ENCODE measurements at places on chromosomes 1 and 21.

DNA sequence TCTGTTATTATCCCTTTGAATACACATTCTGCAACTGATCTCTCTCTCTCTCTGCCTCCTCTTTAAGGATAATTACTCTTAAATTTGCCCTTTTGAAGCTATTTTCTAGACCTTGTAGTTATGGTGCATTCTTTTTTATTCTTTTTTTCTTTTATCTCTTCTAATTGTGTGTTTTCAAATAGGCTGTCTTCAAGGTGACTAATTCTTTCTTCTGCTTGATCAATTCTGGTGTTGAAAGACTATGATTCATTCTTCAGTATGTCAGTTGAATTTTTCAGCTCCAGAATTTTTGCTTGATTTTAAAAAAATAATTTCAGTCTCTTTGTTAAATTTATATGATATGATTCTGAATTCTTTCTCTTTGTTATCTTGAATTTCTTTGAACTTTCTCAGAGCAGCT, 95.6 kb upstream of the GPR52 start:
- DNase-seq = no peak

DNA sequence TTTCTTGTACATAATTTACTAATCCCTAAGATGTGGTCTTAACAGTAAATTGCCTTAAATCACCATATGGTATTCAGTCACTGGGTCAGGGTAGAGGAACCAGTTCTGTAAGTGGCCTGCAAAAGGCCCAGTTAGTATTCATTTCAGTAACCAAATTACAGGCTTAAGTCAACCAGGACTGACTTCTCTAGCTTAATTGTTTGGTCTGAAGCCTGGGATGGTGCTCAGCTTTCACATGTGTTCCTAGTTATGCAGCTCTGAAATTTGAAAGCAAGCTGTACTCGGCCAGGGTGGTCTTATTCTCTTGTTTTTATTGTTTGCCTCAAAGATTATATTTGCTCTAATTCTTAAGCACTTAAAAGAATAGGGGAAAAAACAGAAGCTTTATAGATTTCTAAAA, 144.6 kb downstream of the MAGI3 start:
- DNase-seq = no peak

- DNase-seq = no peak
Measured at GRCh38 chr1:85447006-85447943, 17.7 kb downstream of the DDAH1 start.

DNA sequence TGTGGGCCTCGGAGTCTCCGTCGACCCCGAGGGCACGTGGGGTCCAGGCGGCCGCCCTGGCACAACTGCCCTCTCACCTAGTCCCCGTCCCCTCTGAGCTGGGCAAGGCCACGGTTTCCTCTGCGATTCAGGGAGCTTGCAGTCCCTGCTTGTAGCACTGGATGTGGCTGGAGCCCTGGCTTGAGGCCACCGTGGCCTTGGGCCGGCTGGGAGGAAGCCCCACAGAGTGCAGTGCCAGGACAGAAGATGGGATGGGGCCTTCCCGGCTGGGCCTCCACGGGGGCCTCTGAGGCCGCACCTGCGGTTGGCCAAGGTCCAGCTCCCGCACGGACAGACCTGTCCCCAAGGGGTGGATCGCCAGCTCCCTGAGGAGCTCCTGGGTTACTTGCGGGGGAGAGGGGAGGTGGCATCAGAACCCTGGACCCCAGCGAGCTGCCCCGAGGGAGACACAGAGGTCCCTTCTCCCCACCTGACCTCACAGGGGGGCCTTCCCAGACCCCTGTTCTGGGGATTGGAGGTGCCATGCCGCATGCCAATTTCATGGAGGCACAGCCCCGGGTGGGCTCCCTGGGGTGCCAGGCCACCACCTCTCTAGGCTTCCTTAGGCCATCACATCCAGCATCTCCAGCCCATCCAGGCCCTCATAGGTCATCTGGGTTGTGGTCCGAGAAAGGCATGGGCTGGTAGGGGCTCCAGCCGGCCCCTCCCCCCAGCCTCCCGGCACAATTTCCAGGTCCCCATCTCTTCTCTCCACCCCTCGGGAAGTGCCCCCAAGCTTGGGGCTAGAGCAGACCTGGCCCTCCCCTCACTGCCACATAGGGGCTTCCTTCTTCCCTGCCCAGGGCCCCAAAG, 80.8 kb downstream of the MORN1 start:
- no peak for DNase-seq

GRCh38 chr1:156097499-156098178, 15.4 kb upstream of the MEX3A start:
- DNase-seq = peak; percentile 43

GRCh38 chr21:40120940-40121575, 253.8 kb downstream of the PCP4 start:
- DNase-seq = no peak

- DNase-seq = no peak
Measured at GRCh38 chr1:96634883-96635282, 86.7 kb upstream of the PTBP2 start.

- DNase-seq = no peak
Measured at GRCh38 chr1:174663358-174663757, 215.6 kb downstream of the GPR52 start.

DNA sequence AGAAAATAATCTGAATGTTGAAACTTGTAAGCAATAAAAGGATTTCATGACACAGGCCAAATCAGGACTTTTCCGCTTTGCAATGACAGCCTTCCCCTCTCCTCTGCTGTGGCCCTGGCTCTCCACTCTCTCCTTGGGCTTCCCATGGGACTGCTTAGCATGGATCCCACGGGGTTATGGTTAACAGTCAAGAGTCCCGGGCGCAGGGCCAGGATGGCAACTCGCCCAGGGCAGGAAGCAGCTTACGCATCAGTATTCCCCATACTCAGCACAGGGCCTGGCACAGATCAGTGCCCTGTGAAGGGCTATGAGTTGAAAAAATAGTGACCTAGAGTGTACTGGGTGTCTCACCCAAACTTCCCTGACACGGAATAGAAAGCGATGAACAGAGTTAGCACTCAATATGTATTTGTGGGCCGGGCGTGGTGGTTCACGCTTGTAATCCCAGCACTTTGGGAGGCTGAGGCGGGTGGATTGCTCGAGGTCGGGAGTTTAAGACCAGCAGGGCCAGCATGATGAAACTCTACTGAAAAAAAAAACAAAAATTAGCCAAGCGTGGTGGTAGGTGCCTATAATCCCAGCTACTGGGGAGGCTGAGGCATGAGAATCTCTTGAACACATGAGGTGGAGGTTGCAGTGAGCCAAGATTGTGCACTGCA, 29.1 kb upstream of the GRHL3 start:
- DNase-seq = no peak

DNA sequence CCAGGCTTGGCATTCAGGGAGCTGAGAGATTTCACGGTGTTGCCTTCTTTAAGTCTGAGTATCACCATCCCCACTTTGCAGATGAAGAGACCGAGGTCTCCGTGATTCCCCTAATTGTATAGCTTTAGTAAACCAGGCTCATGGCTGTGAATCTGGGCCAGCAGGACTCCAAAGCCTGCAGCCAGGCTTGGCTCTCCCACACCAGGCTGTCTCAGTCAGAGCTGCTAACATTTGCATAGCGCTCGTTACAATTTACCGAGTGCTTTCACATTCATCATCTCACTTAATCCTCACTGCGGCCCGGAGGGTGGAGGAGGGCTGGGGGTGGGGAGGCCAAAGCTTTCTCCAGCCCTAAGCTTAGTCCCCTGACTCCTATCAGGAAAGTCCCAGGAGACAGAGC, 11.7 kb downstream of the C1orf94 start:
- DNase-seq = no peak

DNA sequence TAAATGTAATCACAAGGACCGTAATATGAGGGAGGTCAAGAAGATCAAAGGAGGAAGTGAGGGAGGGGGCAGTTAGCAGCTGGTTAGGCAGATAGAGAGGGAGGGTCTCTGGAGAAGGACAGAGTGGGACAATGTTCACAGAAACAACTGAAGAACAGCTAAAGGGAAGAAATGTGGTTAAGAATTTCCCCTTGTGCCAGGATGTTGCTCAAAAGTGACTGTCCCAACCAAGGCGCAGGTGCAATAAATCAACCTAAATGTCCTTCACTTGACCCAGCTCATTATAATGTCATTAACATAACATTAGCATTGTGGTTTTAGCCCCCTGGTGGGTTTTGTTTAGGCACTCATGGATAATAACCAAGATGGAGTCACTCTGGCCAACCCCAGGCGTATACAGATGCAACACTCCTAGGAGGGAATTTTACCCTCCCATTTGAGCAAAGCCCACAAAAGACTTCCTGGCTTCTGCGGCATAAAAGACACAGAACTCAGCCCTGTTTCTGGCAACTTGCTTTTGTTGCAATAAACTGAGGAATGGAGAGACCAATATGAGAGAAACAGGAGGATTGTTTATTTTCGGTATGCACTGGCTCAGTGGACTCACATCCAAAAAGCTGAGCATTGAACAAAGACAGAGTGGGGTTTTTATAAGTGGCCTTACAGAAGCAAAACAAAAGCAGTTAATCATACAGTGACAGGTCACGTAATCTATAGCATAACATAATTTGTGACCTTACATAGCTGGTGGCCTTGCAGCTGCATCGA, 7.3 kb upstream of the CA6 start:
- no peak for DNase-seq

DNA sequence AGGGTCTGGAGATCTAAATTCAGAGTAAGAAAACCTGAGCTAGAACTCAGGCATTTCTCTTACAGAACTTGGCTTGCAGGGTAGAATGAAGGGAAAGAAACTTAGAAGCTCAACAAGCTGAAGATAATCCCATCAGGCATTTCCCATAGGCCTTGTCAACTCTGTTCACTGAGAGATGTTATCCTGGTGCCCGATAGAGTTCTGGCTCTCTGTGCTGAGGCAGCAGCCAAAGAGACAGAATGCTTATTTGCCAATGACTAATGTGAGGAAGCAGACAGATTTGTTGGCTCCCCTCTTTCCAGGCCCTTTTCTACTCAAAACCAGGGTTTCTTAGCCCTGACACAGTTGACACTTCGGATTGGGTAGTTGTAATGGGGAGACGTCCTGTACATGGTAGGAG, 22.3 kb upstream of the TRIM45 start:
- no peak for DNase-seq

DNA sequence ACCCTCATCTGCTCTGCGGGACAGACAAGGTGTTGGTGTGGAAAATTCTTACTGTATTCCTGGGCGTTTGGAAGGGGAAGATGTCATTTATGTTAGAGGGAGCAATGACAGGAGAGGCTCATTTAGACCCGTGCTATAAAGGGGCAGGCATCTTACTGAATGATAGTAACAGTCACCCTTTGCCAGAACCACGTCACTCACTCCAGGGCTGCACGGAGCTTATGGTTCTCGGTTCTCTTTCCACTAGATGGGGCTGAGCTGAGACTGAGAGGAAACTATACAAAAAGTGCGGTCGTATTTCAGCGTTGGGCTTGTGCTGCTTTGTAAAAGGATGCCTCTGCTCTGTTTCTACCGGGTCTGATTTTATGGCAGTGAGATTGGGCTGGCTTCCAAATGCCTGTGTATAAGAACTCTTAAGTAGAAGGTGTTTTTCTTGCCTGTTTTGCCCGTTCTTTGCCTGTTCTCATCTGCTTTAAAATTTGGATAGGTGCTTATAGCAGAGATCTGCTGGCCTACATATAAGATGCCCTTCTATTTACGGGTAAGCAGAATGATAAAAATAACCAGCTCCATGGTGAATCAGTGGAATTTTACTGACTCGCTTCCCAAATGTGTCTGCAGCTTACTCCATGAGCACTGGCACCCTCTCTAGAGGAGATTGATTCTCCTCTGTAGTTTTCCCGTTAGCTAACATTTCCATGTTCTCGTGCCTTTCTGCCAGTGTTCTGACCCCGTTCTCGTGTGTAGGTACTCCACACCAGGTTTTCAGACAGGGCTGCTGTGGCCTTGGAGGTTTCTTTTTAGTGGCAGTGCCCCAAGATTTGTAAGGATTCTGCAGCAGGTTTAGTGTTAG, 55.9 kb downstream of the MRPS6 start:
- peak; percentile 57 for DNase-seq

DNA sequence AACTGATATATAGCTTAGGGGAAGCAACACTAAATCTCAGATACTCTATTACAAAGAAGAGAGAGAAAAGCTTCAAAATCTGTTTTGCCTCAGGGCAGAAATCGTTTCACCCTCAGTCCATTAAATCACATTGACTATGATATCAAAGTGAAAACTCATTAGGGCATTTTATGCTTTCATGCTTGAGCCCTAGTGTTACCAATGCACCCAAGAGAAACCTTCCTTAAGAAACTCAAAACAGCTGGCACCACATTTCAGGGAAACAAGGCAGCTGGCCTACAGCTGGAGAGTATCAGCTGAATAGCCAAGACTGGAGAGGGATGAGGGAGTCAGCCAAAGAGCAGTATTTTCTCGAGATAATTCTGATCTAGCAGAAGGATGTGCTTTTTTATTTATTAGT, 14.9 kb downstream of the COLGALT2 start:
- DNase-seq = no peak

GRCh38 chr1:214143006-214143992, 137.7 kb upstream of the SMYD2 start:
- DNase-seq = no peak

DNA sequence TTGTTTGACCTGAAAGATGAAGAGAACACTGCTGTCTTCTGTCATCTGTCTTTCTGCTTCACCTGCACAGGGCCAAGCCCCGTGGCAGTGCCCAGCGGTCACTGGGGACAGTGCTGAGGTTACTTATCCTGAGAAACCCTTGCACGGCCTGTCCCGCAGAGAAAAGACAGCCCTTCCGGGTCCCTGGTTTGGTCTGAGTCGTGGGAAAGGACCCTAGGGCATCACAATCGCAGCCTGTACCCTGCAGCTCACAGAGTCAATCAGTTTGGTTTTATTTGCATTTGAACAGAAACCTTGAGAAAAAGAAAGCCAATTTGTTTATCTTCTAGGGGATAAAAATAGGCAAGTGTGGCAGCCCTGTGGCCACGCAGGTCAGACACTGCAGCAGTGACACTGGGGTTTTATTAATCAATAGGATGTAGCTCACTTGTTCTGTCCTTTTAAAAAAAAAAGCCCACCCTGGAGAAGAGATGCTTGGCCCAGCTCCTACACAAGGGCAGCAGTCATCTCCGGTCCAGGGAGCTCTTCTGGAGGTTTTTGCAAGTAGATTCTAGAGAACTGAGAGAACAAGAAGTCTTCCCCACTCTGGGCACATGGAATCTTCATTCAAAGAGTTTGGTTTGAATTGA, 120.0 kb downstream of the PEX14 start:
- DNase-seq = no peak

DNA sequence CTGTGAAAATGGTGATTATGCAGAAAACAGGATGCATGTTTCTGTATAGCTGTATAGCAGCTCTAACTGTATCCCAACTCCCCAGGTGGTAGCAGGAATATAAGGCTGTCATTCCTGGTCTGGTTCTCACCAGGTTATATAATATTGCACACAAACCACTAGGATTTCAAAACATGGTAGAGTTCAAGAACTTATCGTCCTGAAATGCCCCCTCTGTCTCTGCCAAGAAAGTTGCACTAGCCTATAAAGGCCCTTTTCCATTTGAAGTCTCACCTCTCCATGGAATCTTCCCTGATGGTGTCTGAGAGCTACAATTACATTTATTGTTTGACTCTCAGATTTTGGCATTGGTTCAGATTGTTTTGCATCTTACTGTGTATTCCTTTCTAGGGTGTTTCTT, 184.9 kb upstream of the FAM78B start:
- DNase-seq = no peak

- no peak for DNase-seq
Measured at GRCh38 chr1:48217856-48218255, 4.7 kb upstream of the SLC5A9 start.

- DNase-seq = no peak
Measured at GRCh38 chr1:54477153-54477561, 70.9 kb upstream of the ACOT11 start.

All from stimulated activated CD4-positive, alpha-beta T cell treated with anti-CD3 and anti-CD28 coated beads, Interleukin-12 subunit alpha, Interleukin-12 subunit beta, amount 100 ng/mL, for 4 hours (primary cell).